ENCODE measurements at places on chromosomes 3 and 15.

GRCh38 chr15:26891448-26892181, 24.8 kb downstream of the GABRA5 start:
- DNase-seq: no peak

DNA sequence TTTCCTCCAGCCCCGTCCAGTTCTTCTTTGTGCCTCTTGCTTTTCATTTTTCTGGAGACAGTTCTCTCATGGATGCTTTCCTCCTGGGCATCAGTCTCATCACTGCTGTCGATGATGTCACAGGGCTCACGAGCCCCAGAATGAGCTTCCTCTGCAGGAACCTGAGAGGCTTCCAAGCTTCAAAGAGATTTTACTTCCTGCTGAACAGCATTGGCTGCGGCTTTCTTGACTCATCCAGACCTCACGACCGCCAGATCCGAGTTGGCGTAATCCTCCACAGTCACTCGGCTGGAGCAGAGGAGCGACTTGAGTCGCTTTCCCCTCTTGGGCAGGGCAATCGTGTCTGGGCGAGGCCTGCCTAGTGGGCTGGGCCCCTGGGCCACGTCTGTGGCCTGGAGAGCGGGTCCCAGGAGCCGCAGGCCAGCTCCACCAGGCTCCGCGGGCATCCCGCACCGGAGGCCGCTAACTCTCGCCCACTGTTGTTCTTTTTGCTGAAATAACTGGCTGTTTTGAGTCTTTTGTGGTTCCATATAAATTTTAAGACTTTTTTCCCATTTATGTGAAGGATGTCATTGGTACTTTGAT, 20.8 kb upstream of the FAN1 start:
- DNase-seq: peak; percentile 12

GRCh38 chr3:124984754-124985153, 50.2 kb upstream of the MUC13 start:
- no peak for DNase-seq

GRCh38 chr3:29280404-29281093, at the start of gene RBMS3:
Gene RBMS3, plus strand, starts transcription at chr3:29281071.
- DNase-seq: no peak

DNA sequence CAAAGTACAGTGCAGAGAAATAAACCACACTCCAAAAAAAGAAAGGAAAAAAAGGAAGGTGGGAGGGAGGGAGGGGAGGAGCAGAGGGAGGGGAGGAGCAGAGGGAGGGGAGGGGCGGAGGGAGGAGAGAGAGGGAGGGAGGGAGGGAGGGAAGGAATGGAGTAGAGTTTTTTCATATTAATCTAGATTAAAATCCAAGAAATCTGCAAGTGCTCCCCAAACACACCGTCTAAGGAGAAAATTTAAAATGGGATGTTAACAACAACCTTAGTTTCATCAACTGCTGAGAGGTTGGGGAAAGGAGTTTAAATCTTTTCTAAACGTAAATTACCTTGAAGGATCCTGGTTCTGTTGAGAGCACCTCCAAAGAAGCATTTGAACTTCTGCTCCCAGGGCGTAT, 6.6 kb downstream of the FSIP1 start:
- no peak for DNase-seq

DNA sequence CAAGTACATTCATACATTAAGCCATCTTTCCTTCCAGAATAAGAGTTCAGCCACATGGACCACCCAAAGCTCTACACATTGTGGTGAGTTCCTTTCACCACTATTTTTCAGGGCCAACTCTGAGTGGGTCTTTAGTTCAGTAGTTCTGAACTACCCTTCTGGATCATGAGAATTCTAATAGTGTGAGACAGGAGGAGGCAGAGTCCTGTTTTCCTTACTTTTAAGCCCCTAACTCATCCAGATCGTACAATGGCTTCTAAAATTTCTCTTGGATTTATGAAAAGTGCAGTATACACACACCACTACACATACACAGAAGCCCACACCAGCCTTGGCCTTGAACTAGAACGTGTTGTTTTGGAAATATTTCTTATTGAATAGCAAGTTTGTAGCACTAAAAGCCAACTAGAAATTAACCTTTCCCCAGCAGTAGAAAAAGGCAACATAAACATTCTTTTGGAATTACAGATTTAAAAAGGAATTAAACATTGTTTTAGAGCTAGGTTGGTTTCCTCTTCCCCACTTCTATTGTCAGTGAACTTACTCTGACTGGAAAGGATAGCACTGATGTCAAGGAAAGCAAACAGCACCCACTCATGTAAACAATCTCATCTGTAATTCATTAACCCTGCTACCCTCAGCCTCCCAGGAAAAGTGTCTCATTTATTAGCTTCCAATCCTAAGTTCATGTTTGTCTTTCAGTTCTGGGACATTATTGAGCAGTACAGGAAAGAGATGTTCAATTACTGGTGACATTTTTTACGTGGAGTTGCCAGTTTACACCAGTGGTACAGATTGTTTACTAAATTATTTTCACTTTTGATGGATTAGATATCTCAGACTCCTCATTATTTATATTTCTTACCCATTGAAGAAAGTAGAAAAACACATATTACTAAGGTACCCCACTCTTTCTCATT, 95.7 kb upstream of the AGTR1 start:
- DNase-seq: no peak

DNA sequence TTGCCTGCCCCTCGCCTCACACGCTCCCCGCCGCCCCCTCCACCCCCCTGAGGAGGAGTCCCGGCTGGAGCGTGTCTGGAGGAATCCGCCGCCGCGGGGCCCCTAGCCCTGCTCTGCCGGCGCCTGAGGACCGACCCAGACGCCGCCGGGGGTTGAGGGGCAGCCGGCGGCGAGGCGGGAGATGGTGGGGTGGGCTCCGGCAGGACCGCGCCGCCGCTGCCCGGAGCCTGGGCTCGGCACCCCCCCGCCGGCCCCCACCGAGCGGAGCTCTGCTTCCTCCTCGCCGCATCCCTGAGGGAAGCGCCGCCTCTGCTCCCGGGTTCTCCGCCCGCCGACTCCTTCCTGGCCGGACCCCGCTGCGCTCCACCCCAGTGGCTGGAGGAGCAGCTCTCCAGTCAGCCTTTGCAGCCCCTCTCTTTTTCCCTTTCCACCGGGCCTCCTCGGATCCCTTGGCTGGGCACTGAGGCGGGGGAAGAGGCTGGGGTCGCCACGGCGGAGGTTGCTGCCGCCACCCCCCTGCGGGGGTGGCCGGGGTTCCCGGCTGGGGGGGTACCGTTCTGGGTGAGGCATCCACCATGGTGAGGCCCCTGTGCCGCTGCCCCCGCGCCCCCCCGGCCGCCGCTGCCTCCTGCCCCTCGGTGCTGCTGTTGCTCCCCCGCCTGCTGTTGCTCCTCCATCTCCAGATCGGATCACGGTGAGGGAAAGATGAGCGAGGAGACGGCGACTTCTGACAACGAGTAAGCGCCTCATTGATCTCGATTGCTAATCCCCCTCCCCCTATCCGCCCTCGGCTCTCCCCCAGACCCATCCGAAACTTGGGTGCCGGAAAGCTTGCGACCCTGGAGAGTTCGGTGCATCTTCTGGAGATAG, at the start of gene SPRED1:
TSS of gene SPRED1 (plus strand) at position 356 of the 870 bp plus-strand sequence. CDS start at position 706, 350 bp downstream.
- DNase-seq: no peak

DNA sequence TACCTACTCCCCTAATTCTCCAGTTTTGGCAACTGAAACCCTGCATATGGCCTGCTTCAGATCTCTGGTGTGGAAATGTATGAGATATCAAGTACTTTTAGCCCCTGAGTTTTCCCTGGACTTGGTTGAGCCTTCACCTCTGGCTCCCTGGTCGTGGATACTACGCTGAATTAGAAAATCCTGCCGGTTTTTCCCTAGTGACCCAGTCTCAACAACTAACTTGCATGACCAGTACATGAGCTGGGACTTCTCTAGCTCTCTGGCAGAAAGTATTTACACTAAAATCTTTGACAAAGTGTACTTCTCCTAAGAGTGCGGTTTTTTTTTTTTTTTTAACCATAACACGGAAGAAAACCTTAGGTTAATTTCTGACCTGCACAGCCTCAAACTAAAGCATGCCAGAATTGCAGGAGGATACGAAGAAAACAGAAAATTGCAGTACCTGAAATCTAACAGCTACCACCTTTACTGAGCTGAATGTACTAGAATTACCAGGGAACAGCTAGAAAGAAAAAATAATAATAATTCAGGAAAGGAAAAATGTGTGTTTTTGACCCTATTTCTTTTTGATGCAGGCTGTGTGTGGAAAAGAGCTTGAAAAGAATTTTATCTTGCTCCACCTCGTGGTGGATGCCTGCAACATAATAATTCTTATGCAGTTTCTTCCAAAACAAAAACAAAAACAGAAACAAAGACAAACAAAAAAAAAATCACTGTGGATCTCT, 165.6 kb downstream of the GMNC start:
- DNase-seq: no peak

DNA sequence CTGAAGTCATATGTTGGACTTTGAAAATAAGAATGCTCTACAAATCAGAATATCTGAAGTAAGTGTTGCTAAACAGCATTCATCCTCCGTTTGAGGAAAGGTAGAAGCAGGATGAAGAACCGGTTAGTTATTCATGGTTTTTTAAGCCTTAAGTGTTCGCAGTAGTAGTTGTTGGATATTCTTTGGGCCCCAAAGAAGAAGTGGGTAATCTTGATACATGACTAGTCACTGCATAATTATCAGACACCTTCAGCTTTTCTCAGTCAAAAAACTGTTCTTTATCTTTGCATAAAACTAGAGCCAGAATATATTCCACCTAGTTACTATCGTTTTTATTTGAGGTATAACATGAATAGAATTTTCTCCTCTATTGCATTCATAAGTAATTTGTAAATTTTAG, 13.8 kb downstream of the RAB5A start:
- DNase-seq: no peak

DNA sequence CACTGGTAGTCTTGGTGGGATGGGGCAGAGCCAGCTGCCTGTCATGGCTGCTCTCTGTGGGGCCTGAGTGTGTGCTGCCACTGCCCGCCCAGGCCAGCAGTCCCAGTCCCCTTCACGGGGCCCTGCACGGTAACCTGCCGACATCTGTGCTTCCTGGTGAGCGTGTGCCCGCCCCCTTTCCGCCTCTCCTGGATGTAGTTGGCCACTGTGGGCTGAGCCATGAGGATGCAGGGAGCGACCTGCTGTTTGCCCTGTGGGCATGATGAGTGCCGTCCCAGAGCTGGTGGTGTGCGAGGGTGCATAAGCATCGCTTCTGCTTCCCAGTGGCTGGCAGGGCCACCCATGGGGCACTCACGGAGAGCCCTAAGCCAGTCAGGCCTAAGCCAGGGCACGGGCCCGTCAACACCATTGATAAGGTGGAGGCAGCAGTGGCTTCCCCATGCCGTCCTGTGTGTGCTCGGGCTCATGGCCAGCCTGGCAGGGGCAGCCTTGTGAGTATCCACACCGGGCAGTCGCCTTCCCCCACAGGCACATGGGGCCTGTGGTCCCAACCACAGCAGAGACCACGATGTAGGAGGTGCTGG, 14.6 kb downstream of the PLXNA1 start:
- no peak for DNase-seq

GRCh38 chr15:70856884-70857561, 3.1 kb upstream of the LARP6 start:
- DNase-seq: no peak

DNA sequence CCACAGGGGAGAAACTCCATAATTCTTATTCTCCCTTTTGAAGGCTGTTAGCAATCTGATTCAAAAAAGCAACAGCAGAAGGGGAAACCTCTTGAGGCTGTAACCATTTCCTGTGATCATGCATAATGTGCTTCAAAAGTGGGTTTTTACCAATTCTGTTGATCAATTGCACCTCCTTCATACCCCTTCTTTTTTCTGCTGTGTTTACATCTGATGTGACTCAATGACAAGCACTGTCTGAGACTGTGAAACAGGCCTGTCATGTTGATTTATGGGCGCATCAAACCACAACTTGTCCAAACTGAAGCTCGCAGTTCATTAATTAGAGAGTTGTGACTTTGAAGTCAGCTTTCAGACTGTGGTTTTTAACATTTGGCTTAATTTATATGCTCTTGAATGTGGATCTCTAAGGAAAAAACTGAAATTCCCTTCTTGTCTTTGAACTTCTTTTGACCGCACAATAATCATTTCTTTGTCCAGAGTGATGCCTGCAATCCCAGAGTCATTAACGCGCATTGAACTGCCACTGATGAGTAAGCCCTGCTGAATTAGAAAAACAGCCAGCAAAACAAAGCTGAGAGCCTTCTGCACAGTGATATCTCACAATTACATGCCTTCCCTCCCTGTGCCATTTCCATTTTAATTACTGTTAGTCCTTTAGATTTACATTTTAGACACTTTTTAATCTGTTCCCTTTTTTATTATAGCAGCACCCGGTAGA, 532.8 kb downstream of the FOXP1 start:
- peak; percentile 64 for DNase-seq

- no peak for DNase-seq
Observed at GRCh38 chr3:190709351-190709773, 153.1 kb downstream of the GMNC start.

DNA sequence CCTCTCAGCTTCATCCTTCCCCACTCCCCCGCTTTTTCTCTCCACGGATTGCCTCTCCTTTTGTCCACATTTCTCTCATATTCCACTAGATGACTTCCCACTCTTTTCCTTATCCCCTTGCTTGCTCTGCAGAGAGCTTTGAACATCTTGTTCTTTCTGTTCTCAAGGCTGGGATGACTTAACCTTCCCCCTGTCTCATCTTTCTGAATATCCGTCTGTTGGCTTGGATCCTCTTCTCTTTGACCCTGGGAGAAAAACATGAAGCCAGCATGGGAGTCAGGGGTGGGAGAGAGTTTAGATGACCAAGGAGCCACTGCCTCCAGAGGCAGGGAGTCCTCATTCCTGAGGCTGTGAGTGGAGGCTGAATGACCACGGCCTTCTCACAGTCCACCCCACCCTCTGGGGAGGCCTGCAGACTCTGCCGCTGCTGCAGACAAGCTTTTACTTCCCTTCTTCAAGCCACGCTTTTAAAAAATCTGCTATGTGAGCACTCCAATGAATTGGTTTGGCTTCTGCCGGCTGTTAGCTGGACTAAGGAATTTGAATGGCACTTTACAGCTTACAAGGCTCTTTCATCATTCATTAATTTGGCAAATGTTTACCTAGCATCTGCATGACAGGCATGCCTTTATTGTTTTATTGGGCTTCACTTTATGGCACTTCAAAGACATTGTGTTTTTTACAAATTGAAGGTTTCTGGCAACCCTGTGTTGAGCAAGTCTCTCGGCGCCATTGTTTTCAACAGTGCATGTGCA, 111.6 kb upstream of the SLC6A6 start:
- no peak for DNase-seq

DNA sequence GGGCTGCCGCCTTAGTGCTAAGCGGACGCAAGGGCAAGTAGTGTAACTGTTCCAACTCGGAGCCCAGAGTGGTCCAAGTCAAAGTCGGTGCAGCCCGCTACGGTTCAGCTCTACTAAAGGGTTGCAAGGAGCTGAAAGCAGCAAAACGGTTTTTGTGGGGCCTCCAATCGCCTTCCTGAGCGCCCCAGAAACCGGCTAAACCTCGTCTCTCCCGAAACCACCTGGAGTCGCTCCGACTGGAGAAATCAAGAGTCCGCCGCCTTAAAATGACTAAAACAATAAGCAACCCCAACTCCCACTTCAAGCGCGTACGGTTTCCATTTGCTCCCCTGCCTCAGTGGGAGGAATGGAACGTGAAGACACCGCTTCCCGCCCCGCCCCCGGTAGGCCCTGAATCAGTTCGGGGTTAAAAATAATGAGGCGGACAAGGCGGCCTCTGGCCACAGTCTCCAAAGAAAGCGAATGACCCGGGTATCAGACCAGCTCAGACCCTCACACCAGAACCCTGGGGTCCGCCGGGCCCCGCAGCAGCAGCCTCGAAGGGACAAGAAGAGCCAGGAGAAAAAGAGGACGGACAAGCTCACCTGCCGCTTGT, 401 bp downstream of the SEC11A start:
- no peak for DNase-seq

GRCh38 chr3:160378331-160379109, 20.5 kb downstream of the IFT80 start:
- no peak for DNase-seq

- DNase-seq: no peak
Observed at GRCh38 chr15:24917431-24917830, 37.4 kb upstream of the SNRPN start.
